ENCODE measurements at places on chromosomes 2 and 18.

DNA sequence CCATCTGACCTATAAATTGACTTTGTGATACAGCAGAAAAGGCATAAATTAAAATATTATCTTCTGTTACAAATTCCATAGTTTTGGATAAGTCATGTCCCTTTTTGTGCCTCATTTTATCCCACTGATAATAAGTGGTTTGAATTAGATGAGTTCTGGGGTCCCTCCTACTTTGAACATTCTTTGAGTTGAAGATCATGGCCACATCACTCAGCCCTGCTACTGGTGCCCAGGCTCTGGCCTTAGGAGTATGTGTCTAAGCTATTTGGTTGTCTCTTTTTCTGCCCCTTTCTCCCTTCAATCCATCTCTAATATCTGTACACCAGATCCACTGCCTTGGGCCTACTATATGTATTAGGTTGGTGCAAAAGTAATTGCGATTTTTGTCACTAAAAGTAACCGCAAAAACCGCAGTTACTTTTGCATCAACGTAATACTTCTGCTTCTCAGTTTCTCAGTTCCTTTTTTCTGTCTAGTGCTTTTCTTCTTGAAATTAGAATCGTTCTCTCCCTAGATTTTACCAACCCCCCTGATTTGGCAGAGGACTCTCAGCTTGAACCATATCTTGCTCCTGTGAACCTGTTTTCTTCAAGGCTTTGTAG is 362.5 kb upstream of the TNP1 start:
- DNase-seq: no peak

- no peak for DNase-seq
These were observed 150.4 kb upstream of the SLC1A4 start for GRCh38 chr2:64838817-64839216.

- DNase-seq: no peak
These were observed 40.3 kb downstream of the FHOD3 start for GRCh38 chr18:36337679-36338402.

- DNase-seq: no peak
These were observed 67.6 kb downstream of the OLA1 start for GRCh38 chr2:174180726-174181236.

DNA sequence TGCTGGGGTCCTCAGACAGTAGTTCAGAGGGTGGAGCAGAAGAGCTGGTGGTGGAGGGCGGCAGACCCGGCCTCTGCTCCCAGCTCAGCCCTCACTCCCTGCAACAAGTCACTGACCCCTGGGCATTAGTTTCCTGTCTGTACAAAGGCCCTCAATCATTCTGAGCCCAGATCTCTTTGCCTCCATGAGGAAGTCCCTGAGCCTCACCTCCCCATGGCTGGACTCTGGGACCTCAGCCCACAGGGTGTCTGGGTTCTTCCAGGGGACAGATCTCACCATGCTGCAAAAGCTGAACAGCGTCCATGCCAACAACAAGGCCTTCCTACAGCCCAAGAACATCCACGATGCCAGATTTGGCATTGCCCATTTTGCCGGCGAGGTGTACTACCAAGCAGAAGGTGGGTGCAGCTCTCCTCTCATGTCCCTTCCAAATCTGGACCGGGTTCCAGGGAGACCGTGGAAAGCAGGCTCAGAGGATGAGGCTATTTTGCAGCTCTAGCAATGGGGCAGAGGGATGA is 49.1 kb downstream of the MYO7B start:
- no peak for DNase-seq

GRCh38 chr2:151024696-151025251 is 236.9 kb downstream of the RBM43 start:
- DNase-seq: no peak

DNA sequence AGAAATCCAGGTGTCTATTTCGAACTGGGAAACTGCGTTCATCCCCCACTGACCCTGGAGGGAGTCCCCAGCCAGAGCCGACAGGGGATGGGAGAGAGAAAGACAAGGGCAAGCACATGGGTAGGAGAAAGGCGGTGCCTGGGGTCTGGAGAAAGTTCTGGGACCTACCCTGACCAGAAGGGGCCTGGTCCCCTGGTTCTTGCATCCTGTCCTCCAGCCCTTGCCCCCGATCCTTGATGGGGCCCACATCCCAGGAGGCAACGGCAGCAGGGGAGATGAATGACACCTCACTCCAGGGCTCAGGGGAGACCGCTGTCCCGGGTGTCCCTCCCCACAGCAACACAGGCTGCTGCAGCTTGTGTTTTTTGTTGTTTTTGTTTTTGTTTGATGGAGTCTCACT is 4.9 kb downstream of the ADCY3 start:
- DNase-seq: no peak

DNA sequence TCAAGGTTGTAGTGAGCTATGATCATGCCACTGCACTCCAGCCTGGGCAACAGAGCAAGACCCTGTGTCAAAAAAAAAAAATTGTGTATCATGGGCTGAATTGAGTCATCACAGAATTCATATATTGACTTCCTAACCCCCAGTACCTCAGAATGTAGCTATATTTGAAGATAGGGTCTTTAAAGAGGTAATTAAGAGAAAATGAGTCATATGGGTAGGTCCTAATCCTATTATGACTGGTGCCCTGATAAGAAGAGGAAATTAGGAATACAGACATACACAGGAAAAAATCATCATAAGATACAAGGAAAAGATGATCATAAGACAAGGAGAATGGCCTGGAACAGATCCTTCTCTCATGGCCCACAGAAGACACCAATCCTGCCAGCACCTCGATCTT is 466.4 kb upstream of the ACVR2A start:
- DNase-seq: no peak

DNA sequence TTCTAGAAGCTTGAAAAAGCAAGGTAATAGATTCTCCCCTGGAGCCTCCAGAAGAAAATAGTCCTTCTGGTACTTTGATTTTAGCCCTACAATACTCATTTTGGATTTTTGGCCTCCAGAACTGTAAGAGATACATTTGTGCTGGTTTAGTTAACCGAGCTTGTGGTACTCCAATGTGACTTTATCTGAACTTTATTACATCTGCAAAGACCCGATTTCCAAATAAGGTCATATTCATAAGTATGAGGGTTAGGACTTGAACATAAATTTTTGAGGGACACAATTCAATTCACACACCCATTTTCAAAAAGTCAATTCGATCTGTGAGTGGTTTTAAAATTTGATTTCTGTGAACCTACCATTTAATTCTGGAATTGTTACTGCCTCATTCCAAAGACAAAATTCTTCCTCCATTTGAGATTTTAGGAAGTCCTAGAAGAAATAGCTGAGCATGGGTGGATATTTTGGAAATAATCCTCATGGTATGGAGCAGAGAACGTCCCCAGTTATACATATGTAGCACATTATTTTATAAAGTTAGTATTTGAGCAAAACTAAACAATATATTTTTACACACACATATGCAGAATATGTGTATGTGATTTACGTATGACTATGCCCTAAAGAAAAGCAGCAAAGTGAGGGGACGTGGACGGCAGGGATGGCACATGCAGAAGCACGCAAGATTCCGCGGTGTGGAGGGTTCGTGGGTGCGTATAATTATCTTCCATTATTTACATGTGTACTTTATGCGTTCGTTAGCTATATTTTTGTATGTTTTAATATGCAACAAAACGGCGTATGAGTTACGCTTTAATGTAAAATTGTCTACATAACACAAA is 905 bp upstream of the NUP35 start:
- DNase-seq: no peak

- no peak for DNase-seq
These were observed 129.4 kb downstream of the TFCP2L1 start for GRCh38 chr2:121155502-121156056.

- DNase-seq: no peak
These were observed 96.4 kb upstream of the FOSL2 start for GRCh38 chr2:28296243-28296642.

GRCh38 chr2:216770050-216770449 is 74.7 kb upstream of the IGFBP5 start:
- DNase-seq: no peak

- DNase-seq: no peak
These were observed 42.3 kb upstream of the NCOA1 start for GRCh38 chr2:24448797-24449196.

- no peak for DNase-seq
These were observed 618.8 kb upstream of the NRXN1 start for GRCh38 chr2:51650769-51651168.

GRCh38 chr2:182625814-182626213 is 90.2 kb upstream of the DNAJC10 start:
- no peak for DNase-seq

DNA sequence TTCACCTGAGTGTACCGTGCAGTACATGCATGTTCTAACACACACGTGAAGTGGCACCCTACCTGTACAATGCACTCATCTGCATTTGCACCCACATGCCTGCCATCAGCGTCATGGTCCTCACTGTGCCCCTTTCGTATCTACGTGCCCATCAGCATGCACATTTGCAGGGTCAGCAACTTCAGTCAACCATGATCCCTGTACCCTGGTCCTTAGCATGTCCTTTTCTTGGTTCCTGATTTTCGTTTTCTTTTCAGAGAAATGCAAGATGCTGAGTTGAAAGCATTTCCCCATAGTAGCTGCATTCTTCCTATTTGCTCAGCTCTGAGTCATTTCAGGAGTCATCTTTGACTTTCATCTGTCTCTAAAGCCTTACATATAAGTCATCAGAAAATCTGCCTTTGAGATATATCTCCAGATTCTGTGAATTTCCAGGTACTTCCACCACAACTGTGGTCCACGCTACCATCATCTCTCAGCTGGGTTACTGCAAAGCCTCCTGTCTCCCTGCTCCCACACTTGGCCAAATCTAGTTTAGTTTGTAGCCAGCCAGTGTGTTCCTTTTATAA is 14.7 kb upstream of the PUM2 start:
- no peak for DNase-seq

DNA sequence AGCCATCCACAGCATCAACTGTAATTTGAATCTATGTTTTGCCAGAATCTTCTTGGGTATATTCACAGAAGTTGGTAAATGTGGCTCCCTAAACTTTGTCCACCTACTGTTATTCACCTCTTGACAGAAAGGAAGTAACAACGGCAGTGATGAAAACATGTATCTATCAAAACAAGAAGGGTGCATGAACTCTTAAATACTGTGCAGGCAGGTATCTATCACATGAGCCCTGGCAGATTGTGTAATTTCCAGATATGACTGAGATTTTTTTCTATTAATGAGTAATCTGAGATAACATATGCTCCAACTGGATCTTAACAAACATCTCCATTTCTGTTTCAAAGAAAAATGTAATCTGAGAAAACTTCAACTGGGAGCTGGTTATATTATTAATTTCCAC is 36.6 kb downstream of the SFT2D3 start:
- no peak for DNase-seq

- no peak for DNase-seq
These were observed 88.2 kb upstream of the GLI2 start for GRCh38 chr2:120647487-120647886.

GRCh38 chr2:60023256-60023985 is 530.0 kb downstream of the BCL11A start:
- DNase-seq: no peak

DNA sequence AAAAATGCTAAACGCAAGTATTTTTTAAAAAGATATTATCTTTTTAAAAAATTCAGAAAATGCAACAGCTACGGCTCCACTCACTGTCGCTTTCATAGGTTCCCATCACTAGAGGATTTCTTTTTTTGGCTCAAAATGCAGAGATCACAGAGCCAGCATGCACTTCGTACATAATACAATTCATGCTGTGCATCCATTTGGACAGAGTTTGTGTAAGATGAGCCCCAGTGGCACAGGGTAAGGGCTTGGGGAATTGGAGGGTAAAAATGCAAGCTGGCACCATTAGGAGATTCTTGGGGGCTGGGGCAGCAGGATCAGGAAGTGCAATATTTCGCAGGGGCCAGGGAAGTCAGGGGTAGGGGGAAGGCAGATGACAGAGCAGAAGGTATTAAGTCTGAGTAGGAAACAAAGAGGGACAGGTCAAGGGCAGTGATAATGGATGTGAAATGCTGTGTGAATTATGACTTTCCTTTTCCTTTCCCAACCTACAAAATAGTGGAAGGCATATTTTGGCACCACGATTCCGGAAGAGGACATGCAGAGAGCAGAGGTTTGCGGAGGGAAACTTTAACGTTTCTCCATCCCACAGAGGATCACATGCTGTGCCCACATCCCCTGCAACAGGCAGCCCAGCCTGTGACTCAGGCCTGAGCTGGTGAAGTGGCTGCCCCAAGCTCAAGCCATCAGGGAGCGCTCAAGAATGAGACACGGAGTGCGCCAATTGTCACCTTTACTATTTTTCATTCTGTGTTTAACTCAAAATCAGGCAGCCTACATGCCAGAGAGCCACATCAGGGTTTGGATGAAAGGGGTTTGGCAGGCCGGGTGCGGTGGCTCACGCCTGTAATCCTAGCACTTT is 4.7 kb downstream of the CAPG start:
- no peak for DNase-seq

DNA sequence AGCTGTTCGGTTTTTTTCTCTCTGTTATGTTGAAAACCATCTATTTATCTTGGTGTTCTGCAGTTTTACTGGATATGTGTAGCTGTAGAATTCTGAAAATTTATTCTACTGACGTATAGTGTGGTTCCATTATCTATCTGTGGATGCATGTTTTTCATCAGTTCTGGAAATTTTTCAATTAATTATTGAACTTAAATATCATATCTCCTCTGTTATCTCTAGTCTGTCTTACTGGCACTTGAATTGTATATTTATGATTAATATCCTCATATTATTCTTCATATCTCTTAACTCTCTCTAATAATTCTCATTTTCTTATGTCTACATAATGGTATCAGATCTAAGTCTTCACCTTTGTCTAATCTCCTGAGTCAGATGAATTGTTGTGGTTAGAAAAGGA is 501.7 kb downstream of the STK39 start:
- no peak for DNase-seq

DNA sequence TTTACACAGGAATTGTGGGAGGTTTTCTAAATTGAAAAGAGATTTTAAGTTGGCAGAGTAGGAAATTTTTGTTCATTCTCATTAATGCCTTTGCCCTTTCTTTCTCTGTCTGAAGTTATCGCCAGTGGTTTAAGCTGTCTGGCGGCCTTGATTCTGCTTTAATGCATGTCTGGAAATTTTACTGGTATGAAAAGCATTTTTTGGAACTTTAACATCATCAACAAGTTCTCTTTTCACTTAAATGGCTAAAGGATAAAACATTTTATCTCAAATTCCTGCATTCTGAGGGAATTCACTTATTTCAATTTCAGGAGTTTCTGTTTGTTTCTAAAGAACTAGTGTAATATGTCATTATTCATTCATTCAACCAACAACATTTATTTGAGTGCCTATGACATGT is 233.9 kb upstream of the FOSL2 start:
- DNase-seq: no peak

DNA sequence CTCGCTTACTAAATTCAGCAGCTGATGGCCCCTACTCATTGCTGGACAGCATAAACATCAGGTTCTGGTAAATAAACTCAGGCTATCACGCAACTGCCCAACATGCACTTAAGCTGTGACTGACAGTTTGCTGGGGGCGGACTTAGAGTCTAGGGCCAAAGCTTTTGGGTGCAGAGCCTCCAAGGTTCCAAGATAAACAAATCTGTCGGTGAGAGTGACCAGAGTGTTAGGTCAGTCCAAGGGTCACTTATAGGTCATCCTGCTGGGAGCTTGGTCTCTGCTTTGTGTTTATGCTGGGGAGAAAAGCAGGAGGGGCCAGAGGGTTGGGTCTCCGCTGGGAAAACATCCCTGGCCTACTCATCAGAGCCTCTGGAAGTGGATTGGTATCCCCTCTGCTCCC is 188.6 kb upstream of the GATA6 start:
- no peak for DNase-seq

- DNase-seq: no peak
These were observed 98.2 kb upstream of the TRIB2 start for GRCh38 chr2:12618576-12618975.
